ENCODE measurements at places on chromosomes 1 and 21. TPM values are rescaled to one million over a fixed set of nuclear protein-coding genes. Genes with fewer than 3 reads are reported as not detected.

The G0S2 gene
- 262 TPM for total RNA-seq

The PYHIN1 gene
- total RNA-seq, result 2.2 TPM

The CYP4X1 gene
- 49.5 TPM for total RNA-seq

The MX1 gene
- total RNA-seq, result 14.5 TPM

The IGSF3 gene
- total RNA-seq, result 1.2 TPM

The KCNQ4 gene
- total RNA-seq, result 2.1 TPM

The MED8 gene
- 23.4 TPM for total RNA-seq

The PSRC1 gene
- 62.0 TPM for total RNA-seq

The PTGFRN gene
- 15.9 TPM for total RNA-seq

The KRTAP19-1 gene
- not detected for total RNA-seq

The LAD1 gene
- total RNA-seq, result not detected

The OXCT2 gene
- 7.3 TPM for total RNA-seq

The EPHB2 gene
- total RNA-seq, result 9.2 TPM

The PCNX2 gene
- 32.1 TPM for total RNA-seq

The EFNA3 gene
- 1.2 TPM for total RNA-seq

The AMY2A gene
- not detected for total RNA-seq

The FCRL5 gene
- total RNA-seq, result not detected
